ENCODE measurements at places on chromosomes 2 and 18.

DNA sequence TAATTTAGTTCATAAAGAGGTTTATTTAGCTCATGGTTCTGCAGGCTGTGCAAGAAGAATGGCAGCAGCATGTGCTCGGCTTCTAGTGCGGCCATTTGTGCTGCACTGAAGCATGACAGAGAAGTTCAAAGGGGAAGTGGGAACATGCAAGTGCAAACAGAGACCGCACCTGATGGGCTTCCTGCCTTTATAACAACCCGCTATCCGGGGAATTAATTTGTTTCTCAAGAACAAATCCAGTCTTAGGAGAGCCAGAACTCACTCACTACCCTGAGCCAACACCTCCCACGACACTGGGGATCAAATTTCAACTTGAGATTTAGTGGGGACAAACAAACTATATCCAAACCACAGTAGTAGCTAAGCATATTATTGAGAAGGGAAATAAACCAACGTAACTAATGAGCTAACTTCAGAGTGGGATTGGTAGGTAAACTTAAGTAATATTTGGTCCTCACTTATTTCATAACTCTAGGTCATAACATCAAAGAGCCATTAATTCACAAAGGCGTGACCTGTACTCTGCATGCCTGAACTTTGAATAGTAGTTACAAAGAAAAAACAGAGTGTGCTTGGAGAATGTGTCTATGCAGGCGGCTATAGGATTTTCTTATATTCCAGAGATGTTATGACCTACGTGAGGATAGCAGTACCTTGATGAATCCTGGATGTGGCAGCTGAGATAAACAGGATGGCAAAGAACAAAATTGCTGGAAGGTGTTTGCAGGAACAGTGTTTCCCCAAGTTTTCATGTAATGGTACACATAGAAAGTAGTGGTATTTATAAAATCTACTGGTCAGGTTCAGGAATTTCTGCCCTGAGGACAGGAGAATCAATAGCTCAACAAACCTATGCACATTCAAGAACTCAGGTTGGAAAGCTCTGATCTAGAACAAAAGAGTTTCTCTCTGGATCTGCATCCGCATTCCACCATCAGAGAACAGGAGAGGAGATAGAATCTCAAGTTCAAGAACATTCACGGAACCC, 845.9 kb upstream of the ID2 start:
- DNase-seq, result no peak

GRCh38 chr18:48300463-48300961, 108.7 kb downstream of the ZBTB7C start:
- DNase-seq, result no peak

DNA sequence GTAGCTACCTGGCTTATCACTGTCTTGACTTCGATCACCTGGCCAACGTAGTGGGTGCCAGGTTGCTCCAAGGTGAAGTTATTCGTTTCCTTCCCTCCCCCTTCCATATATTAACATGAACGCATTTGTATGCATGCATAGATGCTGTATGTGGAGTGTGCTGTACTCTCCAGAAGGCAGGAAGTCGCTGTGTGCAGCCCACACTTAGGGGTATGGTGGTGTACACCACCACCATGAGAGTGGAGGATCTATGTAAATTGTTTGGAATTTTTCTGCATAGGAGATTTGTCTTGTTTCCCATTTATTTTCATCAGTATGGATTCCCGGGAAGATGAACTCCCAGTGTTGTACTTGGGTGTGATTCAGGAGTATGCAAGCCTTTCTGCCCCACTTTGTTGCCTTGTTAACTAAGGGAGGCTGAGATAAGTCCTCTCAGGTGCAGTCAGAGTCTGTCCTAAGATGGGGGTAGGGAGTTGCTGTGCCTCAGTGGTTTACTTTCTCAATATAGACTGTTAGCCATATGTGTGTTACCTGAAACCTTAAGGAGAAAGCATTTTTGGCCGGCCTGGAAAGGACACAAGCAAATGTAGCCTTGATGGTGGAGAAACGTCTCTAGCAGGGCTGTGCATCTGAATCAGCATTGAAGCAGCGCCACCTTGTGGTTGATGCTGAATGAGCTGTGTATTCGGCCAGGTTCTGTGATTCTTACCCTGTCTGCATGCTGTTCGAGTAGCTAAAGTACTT, 149.8 kb downstream of the TANC1 start:
- peak; percentile 84 for DNase-seq

DNA sequence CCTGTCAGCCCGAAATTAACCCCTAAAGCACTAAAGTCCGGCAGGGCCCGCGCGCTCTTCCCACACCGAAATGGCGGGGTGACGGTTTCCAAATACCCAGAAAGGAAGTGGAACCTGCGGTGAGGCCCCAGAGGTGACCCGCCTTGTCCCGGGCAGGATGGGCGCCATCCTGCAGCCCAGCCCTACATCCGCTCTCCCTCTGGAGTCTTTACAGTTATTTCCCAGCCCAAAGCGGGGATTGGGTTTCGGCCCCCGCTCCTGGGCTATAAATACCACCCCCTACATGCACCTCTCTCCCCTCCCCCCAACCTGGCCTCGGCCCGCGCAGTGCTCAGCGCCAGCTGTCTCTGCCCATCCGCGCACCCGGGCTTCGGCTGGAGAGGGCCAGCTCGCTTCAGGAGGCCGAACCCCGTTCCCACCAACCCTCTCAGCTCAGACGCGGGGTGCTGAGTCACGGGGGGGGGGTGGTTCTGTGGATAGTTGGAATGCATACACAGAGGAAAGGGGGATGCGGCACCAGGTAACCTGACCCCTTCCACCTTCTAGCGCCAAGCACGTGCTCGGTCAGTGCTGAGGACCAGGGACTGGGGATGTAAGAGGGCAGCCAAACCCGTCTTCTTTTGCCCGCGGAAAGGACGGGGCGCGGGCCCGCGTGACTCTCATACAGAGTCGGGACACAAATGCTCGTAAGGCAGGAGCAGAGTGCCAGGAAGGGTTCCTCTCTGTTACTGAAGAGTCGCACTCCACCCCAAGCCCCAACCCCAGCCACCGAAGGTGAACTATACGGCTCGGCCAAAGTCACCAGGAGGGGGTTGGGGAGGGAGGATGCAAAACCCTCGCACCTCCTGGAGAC, at the start of gene TUBA4B:
Gene TUBA4B, plus strand, starts transcription at position 344 of the 853 bp plus-strand sequence. Its CDS starts 165 bp downstream, at position 509.
- peak; percentile 52 for DNase-seq

- DNase-seq, result no peak
These were observed 81.7 kb downstream of the SDC1 start for GRCh38 chr2:20143263-20143662.

DNA sequence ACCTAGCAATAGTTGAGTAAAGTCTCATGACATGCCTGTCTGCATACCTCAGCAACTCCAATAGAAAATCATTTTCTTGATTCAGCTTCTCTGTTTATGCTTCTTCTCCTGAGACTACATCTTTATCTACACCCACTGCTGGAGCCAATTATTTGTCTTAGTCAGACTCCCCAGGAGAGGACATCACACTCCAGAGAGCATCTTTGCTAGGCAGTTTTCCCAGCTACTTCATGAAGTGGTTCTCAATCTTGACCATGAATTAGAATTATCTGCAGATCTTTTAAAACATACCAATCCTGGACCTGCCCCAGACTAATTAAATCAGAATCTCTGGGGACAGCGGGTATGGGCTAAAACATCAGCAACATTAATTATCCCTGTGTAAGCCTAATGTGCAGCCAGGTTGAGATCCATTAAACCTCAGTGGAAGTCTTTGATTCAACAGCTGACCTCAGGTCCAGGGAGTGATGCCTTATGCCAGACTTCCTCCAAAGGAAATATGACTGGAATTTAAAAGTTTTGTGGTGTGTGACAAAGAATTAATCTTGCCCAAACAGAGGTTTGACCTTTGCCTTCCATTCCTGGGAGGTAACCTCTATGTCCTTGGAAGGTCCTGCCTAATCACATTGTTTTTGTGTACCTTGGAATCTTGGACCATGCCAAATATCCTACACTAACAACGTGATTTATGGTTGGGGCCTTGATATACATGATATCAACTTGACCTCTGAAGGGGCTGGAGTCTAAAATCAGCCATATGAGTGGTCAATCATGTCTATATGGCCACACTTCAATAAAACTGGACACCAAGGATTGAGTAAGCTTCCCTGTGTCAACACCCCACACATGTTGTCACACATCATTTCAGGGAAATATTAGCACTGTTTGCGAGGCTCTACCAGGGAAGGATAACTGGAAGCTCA, 99.3 kb upstream of the DNAJC10 start:
- no peak for DNase-seq

- DNase-seq, result no peak
These were observed 190.4 kb downstream of the NCK2 start for GRCh38 chr2:105935063-105935462.

GRCh38 chr18:45353530-45353929, 261.7 kb upstream of the SLC14A2 start:
- DNase-seq, result no peak

- DNase-seq, result no peak
These were observed 331.0 kb downstream of the MYCN start for GRCh38 chr2:16271231-16271896.
